ENCODE measurements at places on chromosomes 5 and 9. TPM values are rescaled to one million over a fixed set of nuclear protein-coding genes. Genes with fewer than 3 reads are reported as not detected.

SV2C gene
- 0.12 TPM for total RNA-seq

GRCh38 chr5:143126174-143127019 lies 277.1 kb downstream of the NR3C1 start:
- H3K4me3 ChIP-seq: no peak overlapping the region
- H3K27me3 ChIP-seq: no peaks in the 10 kb centered on the region
- H3K27ac ChIP-seq: no peak overlapping the region
- DNase-seq: no peak
- H3K36me3 ChIP-seq: no peaks in the 10 kb centered on the region

GRCh38 chr9:7944572-7944971 lies 145.0 kb upstream of the DMAC1 start:
- H3K4me1 ChIP-seq: no peaks in the 10 kb centered on the region
- no peaks in the 10 kb centered on the region for H3K36me3 ChIP-seq
- no peak overlapping the region for H3K4me3 ChIP-seq
- H3K27ac ChIP-seq: no peak overlapping the region

DNA sequence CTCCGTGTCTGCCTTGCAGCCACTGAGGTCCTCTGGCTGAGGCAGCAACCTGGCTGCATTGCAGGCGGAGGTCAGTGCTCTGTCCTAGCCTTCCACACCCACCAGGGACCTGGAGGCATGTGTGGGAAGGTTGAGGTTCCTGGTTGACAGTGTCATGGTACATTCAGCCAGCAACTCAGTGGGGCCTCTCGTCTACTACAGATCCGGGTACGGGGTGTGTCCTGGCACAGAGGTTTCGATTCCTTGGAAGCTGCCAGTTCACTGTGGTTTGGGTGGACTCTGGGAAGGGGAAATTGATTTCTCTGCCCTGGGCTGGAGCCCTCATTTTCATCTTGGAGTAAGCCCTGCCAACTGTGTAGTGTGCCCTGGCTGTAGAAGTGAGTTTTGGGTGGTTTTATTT lies 45.1 kb downstream of the PDE8B start:
- no peaks in the 10 kb centered on the region for H3K4me1 ChIP-seq
- no peak for DNase-seq
- H3K36me3 ChIP-seq: no peaks in the 10 kb centered on the region
- H3K27me3 ChIP-seq: no peaks in the 10 kb centered on the region
- no peak overlapping the region for H3K27ac ChIP-seq

DNA sequence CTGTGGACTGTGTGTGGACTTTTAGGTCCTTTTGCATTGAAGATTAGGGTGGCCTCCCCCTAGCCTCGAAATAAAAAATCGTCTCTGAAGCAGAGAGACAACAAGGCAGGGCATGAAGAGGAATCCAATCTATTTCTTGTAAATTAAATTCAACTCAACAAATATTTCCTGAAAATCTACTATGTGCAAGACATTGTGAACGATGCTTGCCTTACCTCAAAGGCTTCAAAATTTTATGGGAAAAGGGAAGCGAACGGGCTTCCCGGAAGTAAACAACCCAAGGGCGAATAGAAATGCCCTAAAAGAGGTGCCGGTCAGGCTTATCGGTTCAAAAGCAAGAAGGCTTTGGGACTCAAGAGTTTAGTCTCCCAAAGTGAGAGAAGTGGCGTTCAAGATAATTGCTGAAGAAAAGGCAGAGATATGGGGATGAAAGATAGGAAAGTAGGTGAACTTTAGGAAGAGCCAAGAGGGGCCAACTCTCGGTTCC lies 525 bp downstream of the KIF24 start:
- no peaks in the 10 kb centered on the region for H3K27me3 ChIP-seq
- DNase-seq: peak; percentile 44
- peak overlapping the region; percentile 75 for H3K4me3 ChIP-seq
- no peaks in the 10 kb centered on the region for H3K36me3 ChIP-seq

LRRC70 gene
- 1.7 TPM for total RNA-seq

DNA sequence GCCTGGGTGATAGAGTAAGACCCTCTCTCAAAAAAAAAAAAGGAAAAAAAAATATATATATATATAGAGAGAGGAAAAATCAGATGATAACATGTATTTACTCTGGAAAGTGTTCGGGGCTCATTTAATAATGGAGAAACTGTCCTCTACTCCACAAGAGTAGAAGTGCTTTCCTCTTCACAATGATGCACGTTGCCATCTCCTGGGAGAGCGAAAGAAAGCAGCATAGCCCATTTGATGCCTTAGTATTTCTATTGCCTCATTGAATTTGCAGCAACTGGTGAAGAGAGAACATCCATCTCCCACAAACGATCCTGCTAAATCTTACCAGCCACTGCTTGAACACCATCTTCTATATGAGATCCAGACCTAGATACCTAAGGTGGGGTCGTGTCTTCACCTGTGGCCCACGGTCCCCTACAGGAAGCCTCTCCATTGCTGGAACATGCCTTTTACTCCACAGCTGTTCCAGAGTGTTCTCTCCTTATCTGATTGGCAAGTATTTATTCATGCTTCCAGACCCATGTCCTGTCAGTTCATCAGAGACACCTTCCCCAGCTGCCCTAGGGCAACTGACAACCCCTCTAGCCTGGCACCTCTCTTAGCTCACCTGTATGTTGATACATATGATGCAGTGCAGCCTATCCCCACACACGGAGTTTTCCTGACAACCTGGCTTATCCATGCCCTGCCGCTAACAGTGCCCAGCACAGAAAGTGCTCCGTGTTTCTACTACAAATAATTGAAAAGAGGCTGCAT lies 115.3 kb downstream of the MARCHF11 start:
- DNase-seq: peak; percentile 19
- no peak overlapping the region for H3K4me3 ChIP-seq
- H3K27me3 ChIP-seq: no peaks in the 10 kb centered on the region
- no peaks in the 10 kb centered on the region for H3K36me3 ChIP-seq
- no peaks in the 10 kb centered on the region for H3K4me1 ChIP-seq

DNA sequence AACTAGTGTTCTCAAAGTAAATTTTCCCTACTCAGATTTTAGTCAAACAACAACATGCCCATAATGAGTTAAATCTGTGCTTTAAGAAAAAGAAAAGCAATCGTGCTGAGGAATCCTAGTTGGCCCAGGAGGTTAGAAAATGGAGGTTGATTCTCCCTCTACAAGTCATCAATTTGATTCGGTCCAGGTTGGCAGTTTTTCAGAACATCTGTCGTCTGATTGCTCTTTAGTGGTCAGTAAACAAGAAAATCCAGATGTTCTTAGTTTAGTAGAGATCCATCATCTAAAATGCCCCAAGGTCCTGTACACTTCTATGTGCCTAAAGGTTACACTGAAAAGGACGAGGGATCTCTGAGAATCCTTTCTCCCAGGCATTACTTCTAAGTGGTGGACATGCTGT lies 659.2 kb downstream of the MTRR start:
- DNase-seq: no peak
- H3K4me3 ChIP-seq: no peak overlapping the region
- H3K27ac ChIP-seq: no peak overlapping the region
- no peaks in the 10 kb centered on the region for H3K36me3 ChIP-seq
- no peaks in the 10 kb centered on the region for H3K4me1 ChIP-seq

- no peak for DNase-seq
- no peaks in the 10 kb centered on the region for H3K36me3 ChIP-seq
- H3K4me1 ChIP-seq: no peaks in the 10 kb centered on the region
- H3K27ac ChIP-seq: no peak overlapping the region
- no peaks in the 10 kb centered on the region for H3K27me3 ChIP-seq
These were observed 158.6 kb downstream of the GHR start for GRCh38 chr5:42581845-42582244.

NEUROG1 gene
- not detected for total RNA-seq

NKD2 gene
- total RNA-seq: 7.3 TPM

All from GM23338 (cell line).